ENCODE measurements at places on chromosomes 16 and 17. TPM values are rescaled to one million over a fixed set of nuclear protein-coding genes. Genes with fewer than 3 reads are reported as not detected.

ENPP7 gene
- polyA plus RNA-seq: not detected

CETP gene
- polyA plus RNA-seq: not detected

PRR29 gene
- polyA plus RNA-seq: 0.17 TPM

NPIPB8 gene
- polyA plus RNA-seq: not detected

TEDC2 gene
- polyA plus RNA-seq: 7.3 TPM

IRX3 gene
- not detected for polyA plus RNA-seq

TAOK2 gene
- 23.0 TPM for polyA plus RNA-seq

RNF43 gene
- polyA plus RNA-seq: not detected

LRRC37A gene
- polyA plus RNA-seq: 0.59 TPM

SSTR5 gene
- polyA plus RNA-seq: not detected

PRAC2 gene
- not detected for polyA plus RNA-seq

KRT25 gene
- polyA plus RNA-seq: not detected

SEPTIN12 gene
- not detected for polyA plus RNA-seq

GRB7 gene
- 0.14 TPM for polyA plus RNA-seq

All from IMR-90 (cell line).